T follicular helper cell (primary cell): ENCODE measurements at places on chromosomes 5 and 9.

GRCh38 chr5:53482717-53483638 lies 2.5 kb downstream of the FST start:
- DNase-seq: no peak

- DNase-seq: no peak
Measured at GRCh38 chr9:38003230-38003629, 65.8 kb downstream of the SHB start.

GRCh38 chr9:13597004-13597403 lies 317.5 kb upstream of the MPDZ start:
- DNase-seq: no peak

DNA sequence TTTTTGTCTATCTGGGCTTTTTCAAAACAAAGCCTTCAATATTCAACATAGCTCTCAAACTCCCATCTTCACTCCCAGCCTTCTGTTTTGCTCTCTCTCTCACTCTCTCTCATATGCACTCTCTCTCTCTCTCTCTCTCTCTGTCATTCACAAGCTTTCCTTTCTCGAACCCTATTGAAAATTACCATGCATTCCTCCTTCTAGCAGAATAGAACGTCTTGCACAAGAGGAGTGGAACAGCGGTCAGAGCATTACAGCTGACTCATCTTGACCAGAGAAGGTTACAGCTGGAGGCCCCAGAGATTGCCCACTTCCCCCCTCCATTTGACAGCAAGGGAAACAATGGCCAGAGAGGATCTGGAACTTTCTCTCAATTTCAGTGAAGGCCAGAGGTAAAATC lies 51.0 kb upstream of the LIFR start:
- DNase-seq: no peak

DNA sequence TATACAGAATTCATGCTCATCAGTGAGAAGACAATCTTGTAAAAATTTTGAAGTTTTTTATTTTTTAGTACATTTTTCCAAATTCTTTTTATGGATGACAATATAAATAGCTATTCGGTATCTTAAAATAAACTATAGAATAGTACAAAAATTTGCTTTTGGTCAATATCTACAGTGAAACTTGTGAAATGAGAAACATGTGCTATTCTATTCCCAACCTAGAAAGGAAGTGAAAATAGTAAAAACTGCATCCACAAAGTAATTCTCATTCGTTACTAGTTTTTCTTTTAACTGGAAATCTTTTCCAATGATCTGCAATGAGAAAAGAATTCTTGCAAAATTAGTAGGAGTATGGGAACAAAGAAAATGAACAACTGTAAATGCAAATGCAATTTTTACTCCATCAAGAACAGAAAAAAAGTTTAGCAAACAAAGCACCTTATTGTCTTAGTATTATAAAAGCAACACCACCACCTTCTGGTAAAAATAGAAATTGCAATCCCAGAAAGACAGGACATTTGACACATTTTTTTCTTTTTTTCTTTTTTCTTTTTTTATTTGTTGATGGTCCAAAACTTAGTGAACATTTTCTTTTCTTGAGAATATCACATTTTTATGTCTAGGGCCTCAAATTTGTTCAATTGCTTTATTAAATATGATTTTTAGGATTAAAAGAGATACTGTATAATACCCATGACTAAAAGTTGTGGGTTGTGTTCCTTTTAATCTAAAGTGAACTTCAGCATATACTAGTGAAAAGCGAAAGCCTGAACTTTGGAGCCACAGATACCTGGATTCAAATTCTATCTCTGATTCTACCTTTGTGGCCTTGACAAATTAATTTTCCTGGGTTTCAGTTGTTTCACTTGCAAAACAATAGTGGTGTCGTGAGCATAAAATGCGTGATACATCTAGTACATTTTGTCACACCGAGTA lies 72.3 kb downstream of the SLCO4C1 start:
- no peak for DNase-seq

DNA sequence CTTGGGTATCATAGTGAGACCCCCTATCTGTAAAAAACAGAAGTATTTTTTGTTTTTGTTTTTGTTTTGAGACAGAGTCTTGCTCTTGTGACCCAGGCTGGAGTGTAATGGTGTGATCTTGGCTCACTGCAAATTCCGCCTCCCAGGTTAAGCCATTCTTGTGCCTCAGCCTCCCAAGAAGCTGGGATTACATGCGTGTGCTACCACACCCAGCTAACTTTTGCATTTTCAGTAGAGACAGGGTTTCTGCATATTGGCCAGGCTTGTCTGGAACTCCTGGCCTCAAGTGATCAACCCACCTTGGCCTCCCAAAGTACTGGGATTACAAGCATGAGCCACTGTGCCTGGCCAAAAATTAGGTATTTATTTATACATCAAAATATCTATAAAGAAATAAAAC lies 10.2 kb upstream of the CCDC171 start:
- no peak for DNase-seq
